Esophagus squamous epithelium (tissue), 5 donors: ENCODE measurements at places on chromosomes 12 and 14.

- no peak for DNase-seq
Measured at GRCh38 chr14:85867450-85867849, 337.5 kb downstream of the FLRT2 start.

DNA sequence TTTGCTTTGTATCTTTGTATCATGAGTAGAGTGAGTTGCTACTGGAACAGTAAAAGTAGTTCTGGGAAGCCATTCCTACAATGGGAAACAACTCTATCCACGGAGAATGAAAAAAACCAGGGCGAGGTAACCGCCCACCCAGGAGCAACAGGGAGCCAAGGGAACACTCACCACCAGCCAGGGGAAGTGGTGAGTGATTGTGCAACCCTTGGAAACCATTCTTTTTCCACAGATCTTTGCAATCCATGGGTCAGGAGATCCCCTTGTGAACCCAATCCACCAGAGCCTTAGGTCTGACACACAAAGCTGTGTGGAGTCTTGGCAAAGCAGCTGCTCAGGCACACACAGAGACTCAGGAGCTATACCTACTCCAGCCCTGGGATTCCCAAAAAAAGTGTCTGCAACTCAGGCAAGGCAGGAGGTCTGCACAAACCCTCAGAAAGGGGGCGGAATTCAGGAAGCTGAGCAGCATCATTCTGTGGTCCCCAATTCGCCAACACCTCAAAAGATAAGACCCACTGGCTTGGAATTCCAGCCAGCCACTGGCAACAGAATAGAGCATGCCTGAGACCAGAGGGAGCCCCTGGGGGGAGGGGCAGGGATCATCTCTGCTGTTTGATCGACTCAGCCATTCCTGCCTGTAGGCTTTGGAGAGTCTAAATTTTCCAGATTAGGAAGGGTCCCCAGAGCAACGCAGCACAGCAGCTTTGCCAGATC, 52.1 kb upstream of the PPFIA2 start:
- DNase-seq, result no peak

DNA sequence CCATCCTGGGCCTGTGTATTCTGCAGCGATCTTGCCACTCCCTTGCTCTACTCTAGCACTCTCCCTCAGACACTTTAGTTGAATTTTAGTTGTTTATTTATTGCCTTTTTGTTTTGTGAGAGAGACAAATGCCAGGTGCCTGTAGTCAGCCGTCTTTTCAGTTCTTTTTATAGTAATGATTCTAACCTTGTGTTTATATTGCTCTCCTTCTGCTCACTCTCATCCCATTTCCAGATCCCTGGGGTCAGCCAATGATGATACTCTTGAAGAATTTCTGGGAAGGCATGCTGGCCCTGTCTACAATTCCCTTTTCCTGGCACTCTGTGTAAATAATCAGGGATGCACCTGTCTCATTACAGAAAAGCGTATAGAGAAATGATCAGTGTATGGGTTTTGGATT, 334.1 kb upstream of the MIS18BP1 start:
- DNase-seq, result no peak

GRCh38 chr12:125463386-125463785, 398.2 kb downstream of the AACS start:
- no peak for DNase-seq

DNA sequence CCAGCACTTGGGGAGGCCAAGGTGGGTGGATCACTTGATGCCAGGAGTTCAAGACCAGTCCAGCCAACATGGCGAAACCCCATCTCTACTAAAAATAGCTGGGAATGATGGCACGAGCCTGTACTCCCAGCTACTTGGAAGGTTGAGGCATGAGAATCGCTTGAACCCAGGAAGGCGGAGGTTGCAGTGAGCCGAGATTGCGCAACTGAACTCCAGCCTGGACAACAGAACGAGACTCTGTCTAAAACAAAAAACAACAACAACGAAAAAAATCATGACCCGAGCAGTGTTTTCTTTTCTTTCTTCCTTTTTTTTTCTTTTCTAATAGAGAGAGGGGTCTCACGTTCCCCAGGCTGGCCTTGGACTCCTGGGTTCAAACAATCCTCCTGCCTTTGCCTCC, 3.5 kb upstream of the CSRNP2 start:
- no peak for DNase-seq

DNA sequence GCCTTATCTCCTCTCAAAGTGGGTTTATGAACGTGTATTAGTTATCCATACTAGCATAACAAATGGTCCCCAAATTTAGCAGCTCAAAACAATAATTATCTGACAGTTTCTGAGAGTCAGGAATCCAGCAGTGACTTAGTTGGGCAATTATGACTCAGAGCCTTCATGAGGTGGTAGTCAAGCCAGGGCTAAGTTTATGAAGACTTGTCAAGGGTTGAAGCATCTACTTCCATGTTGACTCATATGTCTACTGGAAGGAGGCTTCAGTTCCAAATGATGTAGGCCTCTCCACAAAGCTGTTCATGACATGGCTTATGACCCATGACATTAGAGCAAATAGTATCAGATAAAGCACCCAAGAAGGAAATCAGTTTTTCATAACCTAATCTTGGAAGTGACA, 73.2 kb downstream of the IPO8 start:
- DNase-seq, result no peak

DNA sequence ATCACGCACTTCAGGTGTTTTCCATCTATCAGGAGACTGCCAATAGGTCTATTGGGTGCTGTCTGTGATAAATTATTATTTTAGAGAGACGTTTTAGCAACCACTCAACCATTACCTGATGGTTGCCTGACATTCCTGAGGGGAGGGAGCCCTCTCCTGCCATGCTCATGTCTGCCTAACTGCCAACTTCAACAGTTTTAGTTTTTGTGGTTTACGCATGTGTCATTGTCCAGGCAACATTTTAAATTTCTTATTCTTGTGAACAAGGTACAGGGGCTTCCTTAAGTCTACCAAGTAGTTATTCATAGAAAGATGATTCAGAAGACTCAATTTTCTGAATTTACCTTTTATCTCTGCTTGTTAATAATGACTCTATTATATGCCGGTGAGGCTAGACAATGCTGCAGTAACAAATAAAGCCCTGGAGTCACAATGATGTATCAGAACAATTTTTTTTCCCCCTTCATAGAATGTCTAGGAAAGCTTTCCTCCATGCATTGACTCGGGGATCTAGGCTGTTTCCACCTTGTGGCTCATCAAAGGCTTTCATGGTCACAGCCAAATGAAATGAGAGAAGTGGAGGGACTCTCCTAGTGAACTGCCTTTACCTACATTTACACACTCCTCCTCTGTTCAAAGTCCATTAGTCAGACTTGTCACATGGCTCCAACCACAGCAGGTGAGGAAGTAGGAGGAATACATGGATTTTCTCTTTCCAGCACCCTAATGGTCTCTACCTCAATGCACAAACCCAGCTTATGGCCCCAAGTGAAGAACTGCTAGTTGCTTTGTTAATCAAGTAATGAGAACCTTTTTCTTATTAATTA, 225.8 kb downstream of the CRADD start:
- DNase-seq, result no peak

- no peak for DNase-seq
Measured at GRCh38 chr12:26870491-26871419, 37.8 kb upstream of the ITPR2 start.

- DNase-seq, result no peak
Measured at GRCh38 chr14:65432361-65432948, 19.9 kb downstream of the FUT8 start.

- no peak for DNase-seq
Measured at GRCh38 chr12:56884421-56884820, 49.8 kb downstream of the SDR9C7 start.

- no peak for DNase-seq
Measured at GRCh38 chr12:124771462-124772288, 92.0 kb downstream of the SCARB1 start.

DNA sequence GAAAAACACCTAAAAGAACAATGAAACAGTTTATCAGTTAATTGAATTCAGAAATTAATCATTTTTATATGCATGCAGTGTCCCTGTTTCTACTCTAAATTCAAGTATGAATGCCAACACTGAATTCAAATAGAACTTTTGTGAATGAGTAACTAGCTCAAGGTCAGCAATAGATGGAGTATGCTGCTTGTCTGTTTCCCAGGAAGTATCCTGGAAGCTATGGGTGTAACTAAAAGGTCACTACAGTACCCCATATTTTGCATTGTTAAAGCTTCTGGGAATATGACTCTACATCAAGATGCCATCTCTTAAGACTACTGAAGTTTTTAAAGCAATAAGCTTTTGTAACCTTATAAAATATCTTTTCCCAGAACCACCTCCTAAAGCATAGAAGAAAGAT, 681.4 kb upstream of the FBXO33 start:
- no peak for DNase-seq

DNA sequence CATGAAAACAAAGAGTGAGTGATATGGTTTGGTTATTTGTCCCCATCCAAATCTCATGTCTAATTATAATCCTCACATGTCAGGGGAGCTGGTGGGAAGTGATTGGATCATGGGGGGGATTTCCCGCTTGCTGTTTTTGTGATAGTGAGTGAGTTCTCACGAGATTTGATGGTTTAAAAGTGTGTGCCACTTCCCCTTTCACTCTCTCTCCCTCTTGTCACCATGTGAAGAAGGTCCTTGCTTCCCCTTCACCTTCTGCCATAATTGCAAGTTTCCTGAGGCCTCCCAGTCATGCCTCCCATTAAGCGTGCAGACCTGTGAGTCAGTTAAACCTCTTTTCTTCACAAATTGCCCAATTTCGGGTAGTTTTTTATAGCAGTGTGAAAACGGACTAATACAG, 2.1 kb upstream of the ATXN7L3B start:
- no peak for DNase-seq

GRCh38 chr12:126069549-126070165, 1004.4 kb downstream of the AACS start:
- DNase-seq, result no peak

DNA sequence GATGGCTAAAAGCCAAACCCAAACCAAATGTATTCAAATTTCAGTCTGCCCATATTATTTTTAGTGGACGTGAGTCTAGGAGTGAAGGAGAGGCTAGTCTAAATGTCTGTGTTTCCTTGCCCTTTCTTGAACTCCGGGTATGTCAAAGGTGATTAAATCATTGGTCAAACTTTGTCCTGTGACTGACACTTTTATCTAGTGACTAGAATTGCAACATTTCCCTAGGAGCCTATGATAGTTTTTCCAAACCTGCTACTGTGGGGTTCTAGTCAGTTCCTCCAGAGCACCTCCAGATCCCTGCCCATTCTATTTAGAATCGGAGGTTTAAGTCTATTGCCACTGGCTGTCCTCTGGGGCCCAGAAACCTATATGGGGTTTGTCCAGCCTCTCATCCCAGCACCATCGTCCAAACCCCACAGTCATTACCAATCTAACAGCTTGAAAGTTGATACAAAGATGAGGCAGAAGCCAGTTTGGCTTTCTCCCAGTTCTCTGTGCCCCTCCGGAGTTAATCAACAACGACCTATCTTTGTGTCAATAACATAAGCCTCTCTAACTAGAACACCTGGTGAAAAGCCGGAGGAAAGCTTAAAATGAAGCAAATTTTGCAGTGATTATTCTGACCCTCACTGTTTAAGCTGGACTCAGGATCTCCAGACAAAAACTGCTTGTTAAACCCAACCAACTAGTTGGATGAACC, 306.7 kb downstream of the ZFP36L1 start:
- DNase-seq, result no peak

GRCh38 chr14:94378527-94379290, 9.7 kb downstream of the SERPINA1 start:
- DNase-seq, result no peak

DNA sequence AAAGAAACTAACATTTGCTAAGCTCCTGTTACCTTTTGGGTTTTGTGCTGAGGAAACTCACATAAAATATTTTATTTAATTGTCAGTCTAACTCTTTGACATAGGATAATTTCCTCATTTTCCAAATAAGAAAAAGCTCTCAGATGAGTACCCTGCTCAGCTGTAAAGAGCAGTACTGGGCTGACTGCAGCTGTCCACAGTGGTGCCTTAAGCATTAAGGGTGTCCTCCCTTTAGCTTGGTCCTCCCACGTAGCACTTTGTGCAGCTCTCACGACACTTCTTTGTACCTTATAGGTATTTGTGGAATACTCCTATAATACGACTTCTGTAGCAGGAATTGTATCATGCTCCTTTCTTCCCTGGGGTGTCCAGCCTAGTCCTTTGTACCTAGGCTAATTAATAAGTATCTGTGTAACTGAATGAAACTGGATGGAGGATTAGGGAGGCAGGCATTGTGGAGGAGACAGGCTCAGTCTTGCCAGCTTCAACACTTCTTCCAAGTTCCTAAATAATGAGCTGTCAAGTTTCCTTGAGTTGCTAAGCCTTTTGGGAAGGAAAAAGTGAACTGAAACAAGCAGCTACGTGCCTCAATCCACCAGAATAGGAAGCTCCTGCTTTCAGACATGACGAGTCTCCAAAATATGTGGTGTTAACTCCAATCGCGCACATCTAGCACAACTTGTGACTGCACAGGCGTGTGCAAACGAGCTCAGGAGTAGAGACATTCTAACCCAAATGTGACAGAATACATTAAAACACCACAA, 123.0 kb downstream of the SLC38A4 start:
- DNase-seq, result no peak

DNA sequence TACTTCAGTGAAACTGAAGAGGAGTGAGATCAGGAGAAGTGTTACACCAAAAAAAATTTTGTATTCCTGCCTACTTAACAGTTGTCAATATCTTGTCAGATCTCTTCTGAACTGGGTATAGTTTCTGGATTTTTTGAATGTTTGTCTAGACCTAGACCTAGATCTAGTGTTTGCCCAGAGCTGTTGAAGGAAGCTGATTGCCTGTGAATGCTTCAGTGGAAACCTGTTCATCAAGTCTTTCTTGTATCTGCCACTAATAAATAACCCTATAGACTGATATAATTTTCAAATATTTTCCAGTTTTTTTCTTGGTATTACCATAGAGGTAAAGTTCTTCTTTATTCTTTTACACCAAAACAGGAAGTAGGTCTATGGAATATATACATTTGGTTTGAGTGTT, 781.5 kb upstream of the FBXO33 start:
- DNase-seq, result no peak

DNA sequence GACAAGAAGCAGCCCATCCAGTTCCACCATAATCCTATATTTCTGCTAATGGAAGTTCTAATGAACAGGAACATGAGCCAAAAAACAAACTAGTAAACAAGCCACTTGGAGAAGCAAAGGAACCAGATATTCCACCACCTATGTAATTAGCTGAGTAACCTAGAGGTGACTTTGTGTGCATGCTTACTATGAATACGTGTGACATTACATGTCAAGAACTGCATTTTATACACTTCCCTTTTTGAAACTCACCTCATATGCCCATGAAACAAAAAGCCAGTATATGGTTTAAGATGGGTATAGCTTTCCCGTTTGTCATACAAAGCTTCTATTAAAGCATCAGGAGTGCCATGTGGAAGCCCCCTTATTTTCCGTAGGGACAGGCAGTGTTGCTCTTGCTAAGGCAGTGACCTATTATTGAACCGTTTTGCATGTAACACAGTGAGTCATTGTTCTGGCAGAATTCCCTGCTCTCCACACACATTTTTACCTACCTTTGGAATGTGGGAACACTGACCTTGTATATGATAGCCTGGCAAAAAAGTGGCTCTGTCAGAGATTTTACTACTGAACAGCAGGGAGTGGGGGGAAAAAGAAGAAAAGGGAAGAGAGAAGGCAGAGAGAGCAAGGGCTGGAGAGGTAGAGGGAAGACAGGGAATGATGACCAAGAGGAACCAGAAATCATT, 34.8 kb upstream of the FRMD6 start:
- DNase-seq, result no peak

- DNase-seq, result no peak
Measured at GRCh38 chr14:50363714-50364111, 33.0 kb downstream of the CDKL1 start.

- DNase-seq, result no peak
Measured at GRCh38 chr12:111406474-111407376, 1.0 kb downstream of the SH2B3 start.

- DNase-seq, result no peak
Measured at GRCh38 chr14:101467181-101467926, 93.9 kb upstream of the DIO3 start.

- no peak for DNase-seq
Measured at GRCh38 chr12:31106101-31106803, 32.6 kb downstream of the DDX11 start.
